RPMI7951 (cell line): ENCODE measurements at places on chromosomes 12 and 14.

GRCh38 chr12:1939801-1940607 lies 21.6 kb upstream of the CACNA2D4 start:
- peak; percentile 65 for DNase-seq

DNA sequence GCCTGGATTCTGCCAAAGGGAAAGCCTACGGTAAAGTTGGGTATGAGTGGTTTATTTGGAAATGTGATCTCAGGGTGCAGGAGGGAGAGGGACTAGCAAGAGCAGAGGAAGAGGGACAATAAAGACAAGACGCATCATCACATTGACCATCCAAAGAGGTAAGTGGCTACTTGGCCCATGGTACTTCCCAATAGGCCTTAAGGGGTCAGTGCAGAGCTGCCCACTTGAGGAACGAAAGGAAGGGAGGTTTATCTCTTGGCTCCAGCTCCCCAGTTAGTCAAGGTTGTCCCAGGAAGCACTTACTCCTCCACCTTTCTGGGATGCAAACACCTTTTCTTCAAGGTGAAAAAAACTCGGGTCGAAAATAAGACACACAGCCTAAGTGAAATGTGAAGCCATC lies 323.9 kb downstream of the TMEM132D start:
- no peak for DNase-seq

- DNase-seq, result no peak
Observed at GRCh38 chr12:1620092-1620491, 8.9 kb upstream of the WNT5B start.

DNA sequence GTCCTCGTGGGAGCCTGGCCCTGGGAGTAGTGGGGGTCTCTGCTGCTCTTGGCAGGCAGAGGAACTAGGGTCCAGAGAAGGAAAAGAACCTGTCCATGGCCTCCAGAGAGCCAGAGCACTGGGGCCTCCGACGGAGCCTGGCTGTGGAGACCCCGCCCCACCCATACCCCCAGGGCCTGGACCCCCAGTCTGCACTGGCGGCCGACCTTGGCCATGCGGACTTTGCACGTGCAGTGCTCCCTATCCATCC lies 1.1 kb downstream of the BEGAIN start:
- DNase-seq, result no peak

DNA sequence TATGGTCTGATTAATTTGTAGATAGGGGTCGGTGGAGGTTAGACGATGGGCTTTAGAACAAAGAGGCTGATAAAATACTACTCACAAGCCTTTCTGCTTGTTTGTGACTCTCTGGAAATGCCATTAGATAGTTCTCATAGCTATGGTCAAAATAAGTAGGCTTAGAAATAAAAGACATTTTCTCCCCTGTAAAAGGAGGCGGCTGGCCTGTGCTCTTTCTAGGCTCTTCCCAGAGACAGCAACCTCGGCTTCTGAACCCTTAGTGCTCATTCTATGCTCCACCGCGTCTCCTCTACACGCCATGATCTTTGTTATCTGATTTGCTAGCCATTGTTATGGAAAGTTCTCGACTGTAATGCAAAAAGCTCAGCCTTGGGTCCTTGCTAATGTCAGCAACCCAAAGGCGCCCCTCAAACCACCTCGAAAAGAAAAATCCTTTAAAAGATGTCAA lies 64.5 kb downstream of the CRADD start:
- peak; percentile 41 for DNase-seq

DNA sequence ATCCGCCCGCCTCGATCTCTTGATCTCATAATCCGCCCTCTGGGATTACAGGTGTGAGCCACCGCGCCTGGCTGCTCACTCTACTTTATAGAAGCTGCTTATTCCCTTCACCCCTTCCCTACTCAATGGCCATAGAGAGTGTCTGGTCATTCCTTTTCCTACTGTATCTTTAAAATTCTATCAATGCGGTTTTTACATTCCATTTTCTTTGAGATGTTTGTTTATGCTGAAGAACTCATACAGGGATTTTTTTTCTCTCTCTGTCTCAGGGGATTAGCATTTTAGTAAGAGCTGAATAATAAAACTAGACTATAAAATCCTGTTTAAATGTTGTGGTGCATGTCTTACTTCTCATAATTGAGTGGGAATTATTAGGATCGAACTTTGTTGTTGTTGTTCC lies 218.6 kb upstream of the FOXN3 start:
- DNase-seq, result no peak

DNA sequence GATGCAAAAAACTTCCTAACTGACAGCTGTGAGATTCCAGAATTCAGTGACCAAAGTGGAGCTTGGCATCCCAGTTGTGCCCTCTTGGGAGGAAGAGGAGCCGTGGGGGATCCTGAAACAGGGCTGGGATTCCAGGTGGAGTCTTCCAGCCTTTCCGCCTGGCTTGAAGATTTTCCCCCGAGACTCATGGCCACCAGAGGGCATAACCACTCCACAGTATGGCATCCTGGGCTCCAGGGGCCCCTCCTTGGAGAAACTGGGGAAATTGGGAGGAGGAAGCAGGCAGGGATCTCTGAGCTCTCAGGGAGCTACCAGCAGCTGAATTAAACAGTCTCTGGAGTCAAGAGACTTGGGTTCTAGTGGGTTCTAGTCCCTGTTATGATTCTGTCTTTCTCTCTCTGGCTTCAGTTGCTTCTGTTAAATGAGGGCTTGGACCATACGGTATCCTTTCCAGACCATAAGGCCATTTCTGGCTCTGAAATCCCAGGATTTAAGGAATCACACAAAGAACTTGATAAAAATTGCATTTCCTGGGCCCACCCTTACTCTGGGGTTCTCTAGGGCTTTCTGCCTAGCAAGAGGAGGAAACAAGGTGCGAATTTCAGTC lies 2.6 kb upstream of the TAMALIN start:
- DNase-seq, result peak; percentile 49

DNA sequence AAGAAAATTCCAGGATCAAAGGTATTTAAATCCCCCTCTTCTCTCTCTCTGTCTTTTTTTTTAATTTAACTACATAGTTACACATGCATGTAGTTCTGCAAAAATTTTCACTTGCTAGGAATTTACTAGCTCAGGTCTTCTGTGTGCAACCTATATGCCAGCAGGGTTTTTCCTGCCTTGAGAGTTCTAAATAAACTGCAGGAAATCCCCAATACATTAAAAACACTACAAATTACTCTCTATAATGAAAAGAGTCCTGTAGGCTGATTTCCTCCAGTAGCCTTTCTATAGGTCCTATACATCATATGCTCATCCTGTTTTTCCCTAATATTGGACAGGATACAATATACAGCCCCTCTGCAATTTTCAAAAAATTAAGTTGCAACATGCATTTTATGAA lies 27.7 kb upstream of the ATXN7L3B start:
- no peak for DNase-seq

- DNase-seq, result no peak
Observed at GRCh38 chr14:105356927-105357326, 41.4 kb upstream of the TEX22 start.

- no peak for DNase-seq
Observed at GRCh38 chr12:15556411-15557102, 232.6 kb downstream of the EPS8 start.

- no peak for DNase-seq
Observed at GRCh38 chr12:47650469-47650868, 55.4 kb downstream of the RPAP3 start.

DNA sequence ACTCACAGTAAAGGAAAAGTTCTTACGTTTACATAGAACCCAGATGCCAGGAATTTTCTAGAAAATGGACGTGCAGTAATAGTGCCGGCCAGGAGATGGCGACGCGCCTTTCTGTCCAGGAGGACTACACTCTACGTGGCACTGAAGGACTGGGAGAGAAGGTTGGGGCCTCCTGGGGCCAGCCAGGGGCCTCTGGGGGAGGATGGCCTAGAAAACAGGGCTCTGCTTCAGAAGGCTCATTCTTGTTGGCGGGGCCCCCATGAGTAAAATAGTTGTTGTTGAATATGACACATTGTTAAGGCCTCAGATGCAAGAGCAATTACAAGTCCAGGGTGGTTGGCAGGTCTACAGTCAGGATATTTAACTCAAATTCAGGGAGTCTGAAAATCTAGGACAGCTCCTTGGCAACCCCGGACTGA lies 120.1 kb upstream of the MAX start:
- peak; percentile 72 for DNase-seq

DNA sequence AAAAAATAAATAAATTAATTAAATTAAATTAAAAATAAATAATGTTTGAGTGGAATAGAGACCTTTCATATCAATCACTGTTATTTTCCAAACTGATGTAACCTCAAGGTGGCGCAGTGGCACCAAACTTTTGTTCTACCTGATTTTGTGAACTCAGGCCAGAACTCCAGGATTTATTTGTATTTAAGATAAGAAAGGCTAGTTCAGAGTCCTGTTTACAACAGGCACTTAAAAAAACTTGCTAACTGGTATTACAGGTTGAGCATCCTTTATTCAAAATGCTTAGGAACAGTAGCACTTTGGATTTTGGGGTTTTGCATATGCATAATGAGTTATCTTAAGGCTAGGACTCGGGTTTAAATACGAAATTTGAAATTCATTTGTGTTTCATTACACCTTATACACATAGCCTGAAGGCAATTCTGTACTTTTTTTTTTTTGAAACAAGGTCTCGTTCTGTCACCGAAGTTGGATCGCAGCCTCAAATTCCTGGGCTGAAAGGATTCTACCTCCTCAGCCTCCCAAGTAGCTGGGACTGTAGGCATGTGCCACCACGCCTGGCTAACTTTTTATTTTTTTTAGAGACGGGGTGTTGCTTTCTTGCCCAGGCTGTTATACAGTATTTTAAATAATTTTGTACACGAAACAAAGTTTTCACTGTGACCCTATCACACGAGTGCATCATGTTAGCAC lies 32.4 kb downstream of the YY1 start:
- DNase-seq, result peak; percentile 15

DNA sequence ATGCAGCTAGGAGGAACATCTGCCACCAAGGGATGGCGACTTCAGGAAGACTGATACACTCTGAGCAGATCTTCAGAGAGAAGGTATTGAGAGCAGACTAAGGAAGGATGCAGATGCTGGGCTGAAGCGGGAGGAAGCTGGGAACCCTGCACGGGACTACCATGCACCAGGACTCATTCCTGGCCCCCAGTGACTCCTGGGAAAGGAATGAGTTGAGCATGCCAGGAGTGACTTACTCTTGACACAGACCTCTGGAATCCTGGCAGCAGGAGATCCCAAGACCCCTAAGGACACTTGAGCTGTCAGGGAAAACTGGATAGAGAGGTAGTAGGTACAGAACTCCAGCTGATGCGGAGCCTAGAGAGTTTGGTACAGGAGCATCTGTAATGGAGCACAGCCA lies 336.1 kb downstream of the RPS29 start:
- DNase-seq, result no peak

DNA sequence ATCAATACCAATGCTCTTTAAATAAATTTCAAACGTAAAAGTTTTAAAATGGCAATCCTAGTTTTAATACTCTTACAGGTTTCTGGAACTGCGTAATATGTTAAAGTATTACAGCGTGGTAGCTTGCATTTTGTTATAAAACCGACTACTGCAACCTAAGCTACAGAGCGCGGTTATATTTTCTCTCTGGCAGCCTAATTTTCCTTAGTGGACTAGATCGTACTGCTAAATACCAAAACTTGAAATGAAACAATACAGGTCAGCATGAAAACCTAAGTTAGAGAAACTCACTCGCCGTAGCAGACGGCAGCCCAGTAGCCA lies 1.2 kb downstream of the CCDC92 start:
- no peak for DNase-seq

- DNase-seq, result no peak
Observed at GRCh38 chr12:54329759-54330158, 4.8 kb downstream of the COPZ1 start.

GRCh38 chr12:107007411-107007810 lies 20.5 kb upstream of the MTERF2 start:
- no peak for DNase-seq

- no peak for DNase-seq
Observed at GRCh38 chr12:102728506-102729242, 188.4 kb downstream of the PAH start.

GRCh38 chr14:105445290-105445689 lies 25.7 kb downstream of the MTA1 start:
- DNase-seq, result no peak

- no peak for DNase-seq
Observed at GRCh38 chr12:65259501-65259900, 19.0 kb upstream of the MSRB3 start.

DNA sequence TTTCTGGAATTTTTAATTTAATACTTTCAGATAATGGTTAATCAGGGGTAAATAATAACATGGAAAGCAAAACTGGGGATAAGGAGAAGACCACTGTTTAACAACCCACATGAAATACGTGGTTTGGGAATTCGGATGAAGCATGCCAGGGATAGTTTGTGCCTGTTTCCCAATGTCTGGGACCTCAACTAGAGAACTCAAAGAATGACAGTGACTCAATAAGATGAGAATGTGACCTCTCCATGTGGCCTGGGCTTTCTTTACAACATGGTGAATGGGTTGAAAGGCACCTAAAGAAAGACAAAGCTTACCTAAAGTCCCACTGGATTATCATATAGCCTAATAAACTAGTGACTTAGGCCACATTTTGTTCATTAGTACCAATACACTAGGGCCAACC lies 460.3 kb upstream of the LRFN5 start:
- DNase-seq, result no peak

GRCh38 chr14:65144170-65144569 lies 41.9 kb upstream of the MAX start:
- DNase-seq, result no peak

GRCh38 chr12:3418609-3419390 lies 72.2 kb upstream of the PRMT8 start:
- DNase-seq, result no peak

- DNase-seq, result no peak
Observed at GRCh38 chr12:53645165-53645564, 19.0 kb upstream of the ATF7 start.

DNA sequence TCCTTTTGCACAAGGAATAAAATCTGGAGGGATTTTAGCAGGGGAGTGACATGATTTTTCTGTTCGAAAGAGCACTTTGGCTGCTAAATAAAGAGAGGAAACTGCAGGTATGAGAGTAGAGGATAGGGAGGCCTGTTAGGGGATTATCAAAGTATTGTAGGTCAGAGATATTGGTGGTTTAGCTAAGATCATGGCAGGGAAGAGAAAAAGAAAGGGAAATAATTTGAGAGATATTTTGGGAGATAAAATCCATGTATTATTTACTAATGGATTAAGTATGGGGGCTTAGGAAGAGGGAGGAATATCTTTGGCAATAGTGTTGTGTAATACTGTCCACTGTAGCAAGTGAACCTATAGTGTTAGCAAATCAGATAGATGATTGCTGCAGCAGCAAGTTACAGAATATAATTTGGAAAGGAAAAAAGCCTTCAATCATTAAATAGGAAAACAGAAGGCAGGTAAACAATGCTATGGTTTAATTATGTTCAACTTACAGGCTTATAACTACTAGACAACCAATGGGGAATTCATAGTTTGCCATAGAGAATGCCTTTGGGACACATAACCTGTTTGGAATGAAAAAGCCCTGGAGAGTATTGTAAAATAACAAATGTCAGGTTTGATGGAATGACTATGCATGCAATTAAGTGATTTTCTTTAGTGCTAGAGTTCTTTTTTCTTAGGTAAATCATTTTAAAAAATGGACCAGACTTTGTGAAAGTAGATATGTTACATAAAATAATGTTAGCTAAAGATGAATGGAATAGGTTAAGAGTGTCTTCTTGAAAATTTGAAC lies 50.5 kb downstream of the ADIPOR2 start:
- no peak for DNase-seq

GRCh38 chr14:61599942-61600341 lies 95.4 kb upstream of the HIF1A start:
- no peak for DNase-seq

GRCh38 chr14:99382781-99383471 lies 97.7 kb downstream of the SETD3 start:
- DNase-seq, result peak; percentile 87

- DNase-seq, result no peak
Observed at GRCh38 chr12:121774968-121775474, 18.5 kb downstream of the RHOF start.
